Stimulated activated CD8-positive, alpha-beta memory T cell treated with anti-CD3 and anti-CD28 coated beads, Interleukin-7, amount 100 ng/mL, for 1 hour (primary cell): ENCODE measurements at places on chromosomes 13 and 19.
A peak's percentile ranks its signal among the peaks of the same experiment; 100 is the strongest.

DNA sequence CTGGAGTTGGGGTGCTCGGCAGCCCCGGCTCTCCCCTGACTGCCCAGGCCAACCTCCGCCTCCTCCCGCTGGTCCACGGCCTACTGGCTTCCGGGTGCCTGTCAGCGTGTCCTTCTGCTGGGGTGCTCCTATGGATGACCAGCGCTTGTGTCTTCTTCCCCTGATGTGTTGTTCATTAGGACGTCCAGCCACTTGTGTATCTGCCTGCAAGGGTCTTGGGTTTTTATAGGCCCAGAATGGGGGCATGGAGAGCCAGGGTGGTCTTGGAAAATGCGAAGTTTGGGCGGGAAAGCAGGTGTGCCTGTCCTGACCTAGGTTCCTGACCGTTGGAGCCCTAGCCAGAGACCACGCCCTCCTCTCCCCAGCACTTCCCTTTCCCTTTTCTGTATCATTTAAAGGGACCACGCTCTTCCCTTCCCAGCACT, 139.8 kb downstream of the SLITRK5 start:
- DNase-seq: no peak

DNA sequence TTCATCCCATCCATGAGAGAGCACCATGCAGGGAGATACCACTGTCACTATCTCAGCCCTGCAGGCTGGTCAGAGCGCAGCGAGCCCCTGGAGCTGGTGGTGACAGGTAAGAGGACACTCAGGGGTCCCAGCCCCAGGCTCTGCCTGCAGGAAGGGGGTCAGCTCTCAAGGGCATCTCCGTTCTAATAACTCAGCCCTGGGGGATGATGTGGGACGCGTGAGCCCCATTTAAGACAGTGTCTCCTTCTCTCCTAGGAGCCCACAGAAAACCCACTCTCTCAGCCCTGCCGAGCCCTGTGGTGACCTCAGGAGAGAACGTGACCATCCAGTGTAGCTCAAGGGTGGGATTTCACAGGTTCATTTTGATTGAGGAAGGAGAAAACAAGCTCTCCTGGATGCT, 15.5 kb upstream of the KIR3DL3 start:
- no peak for DNase-seq

DNA sequence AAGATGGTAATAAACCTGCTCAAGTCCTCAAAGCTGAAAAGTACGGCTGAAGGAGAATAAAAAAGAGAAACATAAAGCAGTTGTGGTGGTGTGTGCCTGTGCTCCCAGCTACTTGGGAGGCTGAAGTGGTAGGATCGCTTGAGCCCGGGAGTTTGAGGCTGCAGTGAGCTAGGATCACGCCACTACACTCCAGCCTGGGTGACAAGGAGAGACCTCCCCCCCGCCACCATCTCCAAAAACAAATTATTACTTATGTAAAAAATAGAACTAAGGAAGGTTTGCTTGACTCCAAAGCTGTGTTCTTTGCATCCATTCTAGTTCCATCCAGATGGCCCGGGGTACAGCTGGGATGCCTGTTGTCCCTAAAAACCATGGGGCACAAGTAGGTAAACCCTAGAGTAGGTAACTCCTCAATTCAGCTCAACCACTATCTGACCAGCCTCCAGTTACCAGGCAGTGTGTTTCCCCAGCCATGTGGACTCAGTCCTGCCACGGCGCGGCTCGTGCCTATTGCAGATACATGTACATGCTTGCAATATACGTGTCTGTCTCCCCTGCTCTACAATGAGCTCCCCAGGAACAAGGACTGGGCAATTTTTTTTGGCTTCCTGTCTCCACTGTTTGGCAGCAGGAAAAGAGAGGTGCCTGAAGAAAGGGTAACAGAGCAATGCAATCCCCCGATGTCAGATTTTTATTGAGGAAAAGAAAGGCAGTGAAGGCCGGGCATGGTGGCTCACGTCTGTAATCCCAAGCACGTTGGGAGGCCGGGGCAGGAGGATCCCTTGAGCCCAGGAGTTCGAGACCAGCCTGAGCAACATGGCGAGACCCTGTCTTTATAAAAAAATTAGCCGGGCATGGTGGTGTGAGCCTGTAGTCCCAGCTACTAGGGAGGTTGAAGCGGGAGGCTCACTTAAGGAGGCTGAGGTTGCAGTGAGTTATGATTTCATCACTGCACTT, 101.3 kb downstream of the GNG7 start:
- DNase-seq: no peak

DNA sequence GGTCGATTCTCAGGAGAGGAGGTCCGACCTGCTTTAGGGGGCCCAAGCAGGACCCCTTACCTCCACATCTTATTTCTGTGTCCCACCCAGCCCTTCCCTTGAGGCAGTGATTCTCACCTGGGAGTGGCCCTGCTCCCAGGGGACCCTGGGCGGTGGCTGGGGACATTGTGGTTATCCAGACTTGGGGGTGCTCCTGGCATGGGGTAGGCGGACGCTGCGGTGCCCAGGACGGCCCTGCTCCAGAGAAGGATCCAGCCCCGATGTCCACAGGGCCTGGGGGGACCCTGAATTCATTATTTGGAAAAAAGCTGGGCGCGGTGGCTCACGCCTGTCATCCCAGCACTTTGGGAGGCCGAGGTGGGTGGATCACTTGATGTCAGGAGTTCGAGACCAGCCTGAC, 84.4 kb downstream of the GADD45B start:
- DNase-seq: no peak

DNA sequence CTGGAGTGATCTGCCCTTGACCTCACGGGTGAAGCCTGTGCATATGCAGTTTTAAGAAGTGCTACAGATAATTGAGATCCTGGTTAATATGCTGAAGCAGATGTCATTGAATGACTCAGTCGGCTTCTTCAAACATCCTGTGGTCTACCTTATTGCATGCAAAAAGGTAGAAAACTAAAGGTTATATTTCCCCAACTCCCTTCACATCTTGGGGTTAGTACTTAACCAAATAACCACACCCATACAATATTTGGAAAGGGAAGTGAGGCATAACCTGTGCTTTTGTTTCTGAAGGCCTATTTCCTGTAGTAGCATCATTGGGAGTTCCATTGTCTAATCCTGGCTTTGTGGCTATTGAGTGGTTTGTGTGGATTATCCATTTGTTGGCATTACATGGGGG, 58.3 kb downstream of the RAP2A start:
- DNase-seq: no peak

DNA sequence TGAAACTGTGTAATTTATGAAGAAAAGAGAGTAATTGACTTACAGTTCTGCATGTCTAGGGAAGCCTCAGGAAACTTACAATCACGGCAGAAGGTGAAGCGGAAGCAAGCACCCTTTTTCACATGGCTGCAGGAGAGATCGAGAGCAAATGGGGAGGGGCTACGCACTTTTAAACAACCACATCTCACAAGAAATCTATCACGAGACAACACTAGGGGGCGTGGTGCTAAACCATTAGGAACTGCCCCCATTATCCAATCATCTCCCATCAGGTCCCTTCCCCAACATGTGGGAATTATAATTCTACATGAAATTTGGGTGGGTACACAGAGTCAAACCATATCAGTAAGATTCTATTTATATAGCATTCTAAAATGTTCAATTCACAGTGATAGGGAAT, 114.8 kb upstream of the TRPC4 start:
- DNase-seq: no peak

DNA sequence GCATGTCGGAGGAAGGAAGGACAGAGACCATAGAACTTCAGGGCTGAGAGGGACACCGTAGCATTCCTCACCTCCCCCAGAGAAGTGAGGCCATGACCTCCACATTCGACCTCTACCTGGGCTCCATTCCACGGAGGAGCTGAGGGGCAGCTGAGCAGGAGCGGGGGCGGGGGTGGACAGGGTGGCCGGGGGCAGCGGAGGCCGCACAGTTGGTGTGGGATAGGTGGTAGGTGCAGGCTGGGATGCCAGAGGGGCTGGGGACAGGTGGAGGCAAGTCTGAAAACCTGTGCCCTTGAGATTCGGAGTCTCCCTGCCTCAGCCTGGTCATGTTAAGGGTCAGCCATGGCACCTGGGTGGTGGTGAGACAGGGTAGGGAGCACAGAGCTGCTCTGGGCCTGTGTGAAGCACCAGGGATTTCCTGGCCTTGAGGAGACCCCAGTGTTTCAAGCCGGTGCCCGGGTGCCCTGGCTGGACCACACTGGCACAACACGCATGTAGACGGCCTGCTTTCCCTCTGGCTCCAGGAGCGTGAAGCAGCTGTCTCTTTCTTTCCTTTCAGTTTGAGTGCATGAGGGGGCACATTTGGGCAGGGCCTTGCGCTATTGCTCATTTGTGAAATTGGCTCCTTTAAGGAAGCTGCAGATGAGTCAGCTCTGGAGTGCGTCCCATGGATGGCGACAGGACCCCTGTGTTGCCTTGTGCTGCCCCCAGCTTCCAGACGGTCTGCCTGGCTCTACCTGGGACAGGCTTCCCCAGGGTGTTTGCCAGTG, 51.8 kb downstream of the TSSK6 start:
- no peak for DNase-seq

- no peak for DNase-seq
These were observed 9.8 kb upstream of the CDC42EP5 start for GRCh38 chr19:54482889-54483288.

DNA sequence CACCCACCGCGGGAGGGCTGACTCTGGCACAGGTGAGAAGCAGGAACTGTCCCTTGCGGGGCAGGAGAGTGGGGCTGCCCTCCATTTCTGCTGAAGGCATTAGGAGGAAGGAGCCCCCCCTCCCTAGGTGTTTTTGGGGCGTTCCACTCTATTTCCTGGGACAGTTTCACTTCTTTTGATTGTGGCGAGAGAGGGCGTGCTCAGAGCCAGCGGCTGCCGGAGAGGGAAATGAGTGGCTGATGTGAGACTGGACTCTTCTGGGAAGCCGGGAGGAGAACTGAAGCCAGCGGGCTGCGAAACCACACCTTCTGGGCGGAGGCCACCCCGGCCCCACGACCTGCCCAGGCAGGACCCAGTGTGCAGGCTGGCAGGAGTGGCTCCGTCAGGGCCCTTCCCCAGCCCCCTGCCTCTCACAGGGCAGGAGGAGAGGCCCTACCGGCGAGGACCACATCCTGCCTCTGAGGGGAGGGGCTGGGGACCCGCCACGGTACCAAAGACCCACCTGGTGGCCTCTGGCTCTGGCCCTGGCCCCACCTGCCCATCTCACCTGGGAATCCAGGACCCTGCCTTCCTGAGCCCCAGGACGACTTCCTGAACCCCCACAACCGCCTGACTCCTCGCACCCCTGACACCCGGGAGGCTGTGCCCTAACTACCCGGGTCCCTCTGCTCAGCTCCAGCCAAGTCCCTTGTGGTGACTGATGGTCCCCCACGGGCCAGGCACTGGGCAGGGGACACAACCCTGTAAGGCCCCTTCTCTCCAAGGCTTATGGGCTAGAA, 25.9 kb downstream of the MPND start:
- peak; percentile 34 for DNase-seq
